ENCODE measurements at places on chromosomes 2 and 18.

GRCh38 chr2:46232860-46233259 lies 64.3 kb upstream of the EPAS1 start:
- peak; percentile 47 for DNase-seq

DNA sequence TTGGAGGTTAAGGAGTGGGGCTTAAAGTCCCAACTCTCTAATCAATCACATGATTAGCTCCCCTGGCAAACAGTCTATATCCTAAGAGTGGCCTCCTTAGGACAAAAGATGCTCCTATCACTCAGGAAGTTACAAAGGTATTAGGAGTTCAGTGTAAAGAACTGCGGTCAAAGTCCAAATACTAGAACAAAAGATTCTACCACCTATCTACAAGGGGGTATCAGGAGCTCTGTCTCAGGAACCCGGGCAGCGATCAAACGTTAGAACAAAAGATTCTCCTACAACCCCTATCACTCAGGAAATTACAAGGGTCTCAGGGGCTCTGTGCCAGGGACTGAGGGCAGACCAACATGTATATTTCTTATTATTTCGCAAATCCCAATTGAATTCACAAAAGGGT lies 58.0 kb downstream of the DTNB start:
- DNase-seq: no peak

DNA sequence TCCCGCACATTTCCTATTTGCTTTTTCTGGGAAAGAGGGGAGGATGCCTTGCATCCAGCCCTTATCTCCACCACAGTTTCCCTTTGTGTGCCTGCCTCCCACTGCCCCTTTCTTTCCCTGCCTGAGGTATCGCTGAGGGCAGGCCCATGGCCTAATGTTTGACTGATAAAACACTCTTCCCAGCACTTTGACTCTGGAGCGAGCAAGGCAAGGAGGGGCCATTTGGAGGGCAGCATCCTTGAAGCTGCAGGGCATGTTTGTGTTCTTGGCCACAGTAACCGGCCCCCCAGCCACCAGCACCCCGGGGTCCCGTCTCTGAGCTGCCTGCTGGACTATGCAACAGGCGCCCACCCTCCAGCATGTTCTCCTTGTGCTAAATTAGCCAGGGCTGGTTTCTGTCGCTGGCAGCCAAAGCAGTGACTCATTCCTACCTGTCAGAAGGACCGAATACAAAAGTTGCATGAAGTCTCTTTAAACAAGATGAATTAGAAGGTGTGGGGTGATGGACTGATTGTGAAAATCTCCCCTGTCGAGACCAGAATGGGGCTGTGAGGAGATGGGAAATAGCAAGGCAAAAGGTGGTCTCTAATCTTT lies 50.7 kb downstream of the BCL2L11 start:
- no peak for DNase-seq

GRCh38 chr2:6915399-6915798 lies 1.8 kb upstream of the RNF144A start:
- peak; percentile 86 for DNase-seq

DNA sequence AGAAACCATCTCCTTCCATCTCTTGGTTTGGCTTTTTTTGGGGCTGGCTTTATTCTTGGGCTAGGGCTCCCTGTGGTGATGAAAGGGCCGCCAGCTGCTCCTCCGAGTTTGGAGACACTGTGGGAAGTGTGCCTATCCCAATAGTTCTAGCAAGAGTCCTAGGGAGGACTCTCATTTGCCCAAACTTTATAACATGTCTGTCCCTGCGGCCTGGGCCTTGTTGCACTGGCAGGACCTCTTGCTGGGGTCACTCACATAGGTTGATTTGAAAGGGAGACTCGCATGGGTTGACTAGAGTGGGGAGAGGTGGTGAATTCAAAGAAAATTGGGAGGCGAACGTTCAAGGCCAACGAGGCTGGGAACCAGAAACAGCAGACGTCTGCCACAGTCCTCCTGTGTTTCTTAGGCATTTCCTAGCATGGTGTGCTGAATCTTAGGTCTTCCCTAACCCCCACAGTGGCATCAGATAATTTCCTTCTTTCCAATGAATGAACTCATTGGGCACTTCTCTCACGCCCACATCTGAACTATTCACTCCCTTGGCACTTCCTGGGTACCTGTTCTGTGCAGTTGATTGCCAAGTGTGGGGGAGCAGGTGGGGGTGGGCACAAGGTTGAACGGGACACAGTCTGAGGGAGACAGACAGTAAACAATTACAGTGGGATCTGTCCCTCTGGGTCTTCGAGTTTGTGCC lies 26.8 kb downstream of the NIFK start:
- no peak for DNase-seq

GRCh38 chr2:205969584-205969983 lies 116.4 kb downstream of the INO80D start:
- DNase-seq: no peak
